ENCODE measurements at places on chromosomes 7 and 10.

DNA sequence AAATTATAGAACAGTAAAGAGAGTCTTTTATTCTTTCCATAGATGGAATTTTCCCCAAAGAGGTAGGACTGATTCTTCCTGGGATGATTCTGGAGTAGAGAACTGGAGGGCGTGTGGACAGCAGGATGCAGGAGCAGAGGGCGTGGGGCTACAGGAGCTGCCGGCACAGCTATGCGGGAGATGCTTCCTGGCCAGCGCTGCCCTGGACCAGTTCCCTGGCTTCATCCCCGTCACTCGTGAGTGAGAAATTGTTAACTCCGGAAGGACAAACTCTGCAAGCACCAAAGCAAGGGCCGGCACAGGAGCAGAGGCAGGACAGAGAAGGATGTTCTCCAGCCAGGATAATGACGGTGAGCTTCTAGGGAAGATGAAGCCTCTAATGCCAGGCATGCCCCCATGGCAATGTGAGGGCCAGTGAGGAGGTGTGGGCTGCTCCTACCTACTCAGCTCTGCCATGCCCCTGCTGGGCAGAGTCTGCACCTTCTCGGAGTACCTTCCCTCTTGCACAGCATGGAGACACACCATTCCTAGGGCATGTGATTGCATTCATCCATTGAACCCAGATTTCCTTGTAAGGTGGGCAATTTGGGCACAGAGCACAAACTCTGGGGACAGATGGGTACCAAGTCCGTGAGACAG, 760.9 kb upstream of the IGFBP3 start:
- DNase-seq, result no peak

- no peak for DNase-seq
These were observed 164.6 kb upstream of the GRM3 start for GRCh38 chr7:86479144-86479543.

- no peak for DNase-seq
These were observed 31.2 kb downstream of the XPNPEP1 start for GRCh38 chr10:109892117-109892516.

- no peak for DNase-seq
These were observed 101.0 kb upstream of the EGFR start for GRCh38 chr7:54917613-54918391.

GRCh38 chr7:131976411-131976810, 420.0 kb upstream of the PODXL start:
- no peak for DNase-seq

DNA sequence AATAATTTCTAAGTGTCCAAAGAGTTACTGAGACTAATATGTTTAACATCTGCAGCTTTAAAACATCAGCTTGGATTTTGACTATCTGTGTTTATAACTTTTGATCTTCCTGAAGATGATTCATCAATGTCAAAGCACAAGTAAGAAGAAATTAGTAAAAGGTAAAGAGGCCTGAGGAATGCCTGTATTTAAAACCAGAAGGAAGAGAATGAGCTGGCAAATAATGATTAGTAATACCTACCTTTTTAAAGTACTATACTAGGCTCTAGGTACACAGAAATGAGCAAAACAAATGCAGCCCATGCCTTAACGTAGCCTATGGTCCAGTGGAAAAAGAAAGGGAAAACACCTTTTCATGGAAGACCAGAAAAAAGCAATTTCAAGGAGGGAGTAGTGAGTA, 158.0 kb downstream of the KCND2 start:
- no peak for DNase-seq

- DNase-seq, result no peak
These were observed 622 bp downstream of the WNT16 start for GRCh38 chr7:121329191-121330052.

GRCh38 chr10:96415891-96416554, 57.2 kb upstream of the OPALIN start:
- no peak for DNase-seq

DNA sequence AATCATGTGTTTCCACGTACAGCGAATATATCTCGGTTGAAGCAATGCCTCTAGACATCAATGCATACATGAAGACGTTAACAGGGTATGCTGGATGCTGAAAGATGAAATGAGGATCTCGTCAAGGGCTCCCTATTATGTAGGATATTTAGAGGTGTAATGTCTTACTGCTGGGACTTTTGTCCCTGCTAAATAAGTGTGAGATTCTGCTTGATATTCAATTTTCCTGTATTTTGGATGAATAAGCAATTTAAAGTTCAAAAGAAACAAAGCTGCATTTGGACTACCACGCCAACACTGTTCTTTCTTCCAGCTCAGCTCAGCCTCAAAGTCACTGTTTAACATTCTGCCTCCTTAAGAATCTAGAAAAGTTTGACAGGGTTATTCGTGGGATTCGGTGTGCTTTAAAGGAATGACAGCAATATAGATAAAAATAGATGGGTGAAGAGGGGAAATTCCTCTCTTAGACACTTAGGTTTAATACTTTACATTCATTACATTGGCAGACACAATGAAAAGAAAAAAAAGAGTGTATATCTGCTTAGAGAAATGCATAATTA, 110.1 kb upstream of the RHEB start:
- DNase-seq, result no peak

DNA sequence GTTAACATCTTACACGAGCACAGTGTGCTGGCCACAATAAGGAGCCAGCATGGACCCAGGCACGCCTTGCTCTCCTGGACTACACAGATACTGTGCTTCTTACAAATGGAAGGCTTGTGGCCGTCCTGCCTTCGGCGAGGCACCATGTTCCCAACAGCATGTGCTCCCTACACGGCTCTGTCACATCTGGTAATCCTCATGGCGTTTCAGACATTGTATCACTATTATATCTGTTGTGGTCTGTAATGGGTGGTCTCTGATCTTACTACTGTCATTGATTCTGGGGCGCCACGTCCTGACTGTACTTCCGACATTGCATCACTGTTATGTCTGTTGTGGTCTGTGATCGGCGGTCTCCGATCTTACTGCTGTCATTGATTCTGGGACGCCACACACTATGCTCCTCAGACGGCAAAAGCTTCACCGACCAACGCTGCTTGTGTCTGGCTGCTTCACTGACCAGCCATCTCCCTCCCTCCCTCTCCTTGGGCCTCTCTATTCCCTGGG, 195.4 kb downstream of the MAD1L1 start:
- DNase-seq, result no peak

- DNase-seq, result no peak
These were observed 59.2 kb downstream of the ANLN start for GRCh38 chr7:36448781-36449379.

- no peak for DNase-seq
These were observed 113.8 kb upstream of the RHEB start for GRCh38 chr7:151633516-151633812.

GRCh38 chr7:44193011-44193802, 4.0 kb upstream of the GCK start:
- DNase-seq, result no peak

DNA sequence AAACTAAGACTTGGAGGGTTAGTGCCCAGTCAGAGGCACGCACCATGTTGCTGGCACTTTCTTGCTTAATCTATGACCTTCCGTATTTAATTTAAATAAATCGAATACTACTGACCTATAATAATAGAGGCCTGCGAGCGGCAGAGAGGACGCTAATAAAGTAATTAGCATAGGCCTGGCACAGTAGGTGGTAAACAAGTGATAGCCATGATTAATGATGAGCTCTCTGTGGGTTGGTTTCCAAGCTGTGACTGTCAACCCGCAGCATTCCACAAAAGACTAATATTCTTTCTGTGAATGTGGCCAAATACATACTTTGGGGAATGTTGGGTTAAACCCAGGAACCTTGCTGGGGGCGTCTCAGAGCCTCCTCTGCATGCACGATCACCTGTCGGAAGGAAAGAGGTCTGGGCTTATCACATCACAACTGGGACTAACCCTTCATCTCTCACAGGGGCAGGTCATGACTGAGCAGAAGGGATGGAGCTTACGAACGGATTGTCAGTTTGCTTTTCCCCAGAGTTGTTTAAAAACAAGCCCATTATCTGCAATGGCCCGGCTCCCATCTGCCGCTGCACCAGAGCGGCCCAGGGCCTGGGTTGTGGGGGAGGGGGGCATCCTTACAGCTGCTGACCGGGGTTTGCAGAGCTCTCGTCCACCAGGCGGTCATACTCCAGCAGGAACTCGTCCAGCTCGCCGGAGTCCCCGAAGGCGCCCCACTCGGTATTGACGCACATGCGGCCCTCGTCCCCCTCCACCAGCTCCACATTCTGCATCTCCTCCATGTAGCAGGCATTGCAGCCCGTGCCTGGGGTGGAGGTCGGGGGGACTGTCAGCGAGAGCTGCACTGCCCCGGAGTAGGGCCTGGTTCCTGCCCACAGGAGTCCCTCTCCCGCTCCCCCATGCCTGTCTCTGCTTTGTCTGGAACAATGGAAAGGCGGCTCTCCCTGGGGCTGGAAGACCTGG, 6.2 kb upstream of the MYL7 start:
- no peak for DNase-seq

- DNase-seq, result no peak
These were observed 42.9 kb upstream of the PCBD1 start for GRCh38 chr10:70931168-70931815.

GRCh38 chr10:67697724-67698131, 1.7 kb upstream of the CTNNA3 start:
- DNase-seq, result no peak

GRCh38 chr10:90983914-90984549, 63.1 kb upstream of the ANKRD1 start:
- no peak for DNase-seq

GRCh38 chr7:135599471-135599870, 41.8 kb downstream of the NUP205 start:
- DNase-seq, result no peak

- DNase-seq, result no peak
These were observed 6.2 kb upstream of the MARVELD1 start for GRCh38 chr10:97707134-97707861.

DNA sequence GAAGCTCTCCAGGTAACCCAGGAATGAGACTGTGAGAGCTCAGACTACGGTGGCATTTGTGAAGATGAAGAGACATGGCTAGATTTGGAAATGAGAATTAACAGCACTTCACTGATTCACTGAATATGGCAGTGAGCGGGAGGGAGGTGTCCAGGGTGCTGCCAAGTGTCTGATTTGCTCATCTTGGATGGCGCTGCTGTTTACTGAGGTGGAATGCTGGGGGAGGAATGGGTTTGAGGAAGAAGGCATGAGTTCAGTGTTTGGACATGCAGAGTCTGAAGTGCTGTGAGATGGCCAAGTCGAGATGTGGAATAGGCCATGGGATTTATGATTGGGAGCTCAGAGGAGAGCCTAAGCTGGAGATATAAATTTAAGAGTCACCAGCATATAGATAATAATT, 437.1 kb upstream of the NPVF start:
- no peak for DNase-seq

DNA sequence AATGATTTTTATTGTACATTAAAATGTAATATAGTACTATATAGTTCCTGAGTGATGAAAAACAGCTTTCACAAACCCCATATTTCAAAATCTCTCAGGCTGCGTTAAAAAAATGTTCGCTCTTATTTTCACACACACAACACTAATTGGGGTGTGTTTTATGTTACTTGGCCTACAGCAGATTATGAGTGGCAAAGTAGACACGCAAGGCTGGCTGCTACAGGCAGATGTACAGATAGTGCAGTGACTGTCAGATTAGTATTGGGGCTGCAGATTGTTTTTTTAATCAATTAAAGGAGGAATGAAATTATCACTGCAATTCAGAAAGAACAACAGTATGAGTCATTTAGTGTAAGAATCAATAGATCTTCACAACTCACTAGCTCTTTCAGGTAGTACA, 65.2 kb upstream of the ICA1 start:
- no peak for DNase-seq

DNA sequence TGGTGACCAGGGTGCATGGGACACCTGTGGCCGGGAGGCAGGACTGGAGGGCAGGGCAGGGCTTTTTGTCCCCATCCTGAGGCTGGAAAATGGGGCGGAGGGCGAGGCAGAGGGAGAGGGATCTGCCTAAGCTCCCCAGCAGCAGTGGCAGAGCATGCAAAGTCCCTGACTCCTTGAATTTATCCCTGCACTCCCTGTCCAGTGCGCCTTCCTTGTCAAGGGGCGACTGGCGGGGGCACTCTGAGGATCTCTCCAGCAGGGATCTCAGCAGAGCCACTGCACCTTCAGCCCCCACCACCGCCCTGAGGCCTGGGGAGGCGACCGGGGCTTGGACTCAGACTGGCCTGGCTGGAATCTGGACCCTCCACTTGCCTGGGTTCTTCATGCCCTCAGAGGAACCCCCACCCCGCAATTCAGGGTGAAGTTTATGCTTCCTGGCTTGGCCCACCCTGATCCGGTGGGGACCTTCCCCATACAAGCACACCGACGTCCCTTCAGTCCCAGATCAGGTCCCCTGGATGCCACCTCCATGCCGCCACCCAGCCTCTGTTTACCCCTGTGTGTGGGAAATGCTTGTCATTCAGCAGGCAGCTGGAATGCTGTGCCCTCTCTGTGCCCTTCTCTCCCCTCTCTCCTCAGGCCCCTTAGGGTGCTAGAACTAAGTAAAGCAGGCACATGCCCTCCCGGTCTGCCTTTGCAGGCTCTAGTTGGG, 46.3 kb downstream of the CDH23 start:
- DNase-seq, result no peak

DNA sequence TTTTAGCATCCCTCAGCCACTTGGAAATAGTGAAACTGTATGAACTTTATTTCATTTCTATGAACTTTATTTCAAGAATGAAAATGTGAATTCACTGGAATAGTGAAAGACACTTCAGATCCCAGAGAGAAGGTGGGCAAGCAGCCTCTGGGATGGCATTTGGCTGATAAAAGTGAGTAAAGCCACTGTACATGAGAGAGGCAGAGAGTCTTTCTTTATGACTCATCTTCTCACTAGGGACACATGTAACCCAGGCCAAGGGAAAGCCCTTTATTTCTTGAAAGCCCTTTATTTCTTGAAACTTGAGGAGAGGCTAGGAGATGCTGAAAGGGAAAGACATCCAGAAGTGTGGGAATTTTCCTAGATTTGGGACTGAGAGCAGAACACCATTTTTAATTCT, 148.9 kb upstream of the SMIM30 start:
- no peak for DNase-seq

- no peak for DNase-seq
These were observed 49.5 kb downstream of the ASAH2B start for GRCh38 chr10:50788951-50789945.

DNA sequence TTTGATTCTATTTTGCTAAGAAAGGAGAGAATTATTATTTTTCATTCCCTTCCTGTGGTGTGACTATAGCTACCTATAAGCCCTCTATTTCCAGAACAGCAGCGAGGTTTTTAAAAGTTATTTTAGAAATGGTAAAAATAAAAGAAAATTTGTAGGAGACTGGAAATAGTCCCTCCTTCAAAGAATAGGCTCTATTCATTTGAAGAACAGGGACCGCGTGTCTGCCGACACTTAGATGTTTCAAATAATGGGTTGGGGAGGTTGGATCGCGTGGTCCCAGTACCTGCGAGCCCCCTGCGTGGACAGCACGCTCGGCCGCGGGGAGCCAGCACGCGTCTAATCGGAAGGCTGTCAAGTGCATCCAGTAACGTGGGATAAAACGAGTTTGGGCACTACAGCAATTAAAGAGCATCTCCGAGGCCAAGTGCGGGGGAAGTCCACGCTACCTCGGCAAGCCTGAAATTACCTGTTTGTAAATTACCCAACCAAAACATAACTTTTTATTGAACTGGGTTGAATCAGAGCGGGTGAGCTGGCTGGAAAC, 1.0 kb downstream of the CACNA2D1 start:
- DNase-seq, result no peak

GRCh38 chr7:94540428-94540827, 30.8 kb downstream of the CASD1 start:
- no peak for DNase-seq

GRCh38 chr10:21449288-21449966, 76.1 kb downstream of the SKIDA1 start:
- DNase-seq, result no peak

All from NCI-H1930 (cell line).